ENCODE measurements at places on chromosomes 5 and 9.
A peak's percentile ranks its signal among the peaks of the same experiment; 100 is the strongest.

- no peak for DNase-seq
These were observed 29.3 kb downstream of the MOCS2 start for GRCh38 chr5:53080271-53080670.

DNA sequence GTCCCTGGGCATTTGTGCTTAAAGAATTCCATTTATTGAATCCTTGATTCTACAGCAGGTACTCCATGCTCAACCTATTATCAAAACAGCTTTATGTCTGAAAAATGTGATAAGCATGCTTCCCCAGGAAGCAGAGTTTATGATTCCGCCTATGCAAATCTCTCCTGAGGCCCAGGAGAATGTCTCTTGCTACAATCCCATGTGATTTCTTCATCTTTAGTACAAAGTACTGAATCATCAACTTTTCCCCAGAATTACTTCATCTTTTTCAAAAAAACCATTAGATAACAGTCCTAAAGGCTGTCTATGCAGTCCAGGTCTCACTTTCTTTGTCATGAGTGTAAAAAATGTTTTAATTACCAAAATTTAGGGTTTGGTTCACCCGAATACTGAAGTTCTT is 130.2 kb upstream of the ADAMTSL1 start:
- no peak for DNase-seq

- DNase-seq, result peak; percentile 41
These were observed 1.9 kb downstream of the SPTAN1 start for GRCh38 chr9:128554155-128554862.

DNA sequence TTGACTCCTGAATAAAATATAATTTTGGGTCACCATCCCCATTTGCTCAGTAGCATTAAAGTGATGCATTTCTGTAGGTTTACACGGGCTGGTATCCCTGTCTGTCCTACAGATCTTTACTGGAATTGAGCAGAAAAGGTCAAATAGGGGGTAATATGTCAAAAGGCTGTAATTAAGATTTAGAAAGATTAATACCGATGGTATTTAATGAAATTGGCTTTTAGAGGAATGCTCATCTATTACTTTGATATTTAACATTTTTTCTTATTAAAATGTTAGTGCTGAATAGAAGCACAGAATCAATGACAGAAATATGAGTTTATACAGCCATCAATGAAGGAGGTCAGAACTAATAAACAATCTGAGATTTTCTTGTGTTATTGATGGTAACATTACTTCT is 1762.2 kb upstream of the WWC1 start:
- DNase-seq, result no peak

- DNase-seq, result no peak
These were observed 63.1 kb upstream of the CDK5RAP2 start for GRCh38 chr9:120643061-120643460.

- no peak for DNase-seq
These were observed 12.6 kb downstream of the DNM1 start for GRCh38 chr9:128215491-128216409.

GRCh38 chr5:147065071-147065470 is 169.8 kb upstream of the STK32A start:
- no peak for DNase-seq

DNA sequence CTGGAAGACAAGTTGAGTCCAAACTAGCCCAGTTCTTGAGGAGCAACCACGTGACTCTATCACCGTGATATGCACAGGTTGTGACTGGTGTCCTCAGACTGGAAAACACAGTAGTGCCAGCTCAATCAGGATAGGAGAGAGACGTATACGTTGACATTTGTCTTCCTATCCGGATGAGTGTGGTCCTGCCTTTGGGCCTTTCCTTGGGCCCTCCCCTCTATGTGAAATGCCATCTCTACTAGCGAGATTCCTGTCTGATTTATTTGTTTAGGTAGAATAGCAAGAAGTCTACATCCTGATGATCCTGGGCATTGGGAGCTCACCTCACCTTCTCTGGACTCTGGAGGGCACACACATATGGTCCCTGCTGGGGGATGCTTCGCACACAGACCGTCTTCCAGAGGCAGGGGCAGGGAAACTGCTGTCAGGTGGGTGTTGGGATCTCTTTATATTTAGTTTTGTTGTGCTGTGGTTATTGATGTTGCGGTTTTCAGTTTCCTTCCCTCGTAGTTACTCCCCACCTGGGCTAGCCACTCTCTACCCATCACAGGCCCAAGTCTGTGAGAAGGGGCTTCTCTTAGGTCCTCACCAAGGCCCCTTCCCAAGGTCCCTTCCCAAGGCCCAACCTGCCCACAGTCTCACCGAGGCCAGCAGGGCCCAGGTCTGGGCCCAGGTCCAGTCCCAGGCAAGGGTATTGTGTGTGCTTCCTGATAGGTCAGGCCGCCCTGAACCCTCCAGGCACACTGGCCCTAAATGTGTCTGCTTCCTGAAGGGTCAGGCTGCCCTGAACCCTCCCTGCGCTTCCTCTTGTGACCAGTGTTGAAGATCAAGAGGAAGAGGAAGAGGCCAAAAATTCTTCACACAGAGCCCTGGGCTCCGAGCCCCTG is 19.0 kb upstream of the SPINK4 start:
- DNase-seq, result no peak

GRCh38 chr5:175436359-175436758 is 7.6 kb downstream of the DRD1 start:
- DNase-seq, result no peak

- no peak for DNase-seq
These were observed 458.3 kb downstream of the TLE1 start for GRCh38 chr9:81231011-81231410.

DNA sequence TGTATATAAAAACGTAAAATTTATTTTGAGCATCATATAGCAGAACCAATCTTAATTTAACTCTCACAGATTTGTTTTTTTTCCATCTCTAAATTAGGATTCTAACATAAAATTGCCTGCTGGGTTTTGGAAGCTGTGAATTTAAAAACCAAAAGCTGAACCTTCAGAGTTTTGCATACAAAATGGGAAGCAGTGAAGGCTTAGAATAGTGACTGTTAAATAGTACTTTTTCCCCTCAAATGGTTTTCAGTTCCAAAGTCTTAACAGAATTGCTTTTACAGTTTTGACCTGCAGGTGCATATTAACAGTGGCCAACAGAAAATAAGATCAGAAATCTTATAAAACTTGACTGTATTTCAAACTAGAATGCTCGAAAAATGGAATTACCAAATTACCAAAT is 55.1 kb upstream of the LVRN start:
- DNase-seq, result no peak

DNA sequence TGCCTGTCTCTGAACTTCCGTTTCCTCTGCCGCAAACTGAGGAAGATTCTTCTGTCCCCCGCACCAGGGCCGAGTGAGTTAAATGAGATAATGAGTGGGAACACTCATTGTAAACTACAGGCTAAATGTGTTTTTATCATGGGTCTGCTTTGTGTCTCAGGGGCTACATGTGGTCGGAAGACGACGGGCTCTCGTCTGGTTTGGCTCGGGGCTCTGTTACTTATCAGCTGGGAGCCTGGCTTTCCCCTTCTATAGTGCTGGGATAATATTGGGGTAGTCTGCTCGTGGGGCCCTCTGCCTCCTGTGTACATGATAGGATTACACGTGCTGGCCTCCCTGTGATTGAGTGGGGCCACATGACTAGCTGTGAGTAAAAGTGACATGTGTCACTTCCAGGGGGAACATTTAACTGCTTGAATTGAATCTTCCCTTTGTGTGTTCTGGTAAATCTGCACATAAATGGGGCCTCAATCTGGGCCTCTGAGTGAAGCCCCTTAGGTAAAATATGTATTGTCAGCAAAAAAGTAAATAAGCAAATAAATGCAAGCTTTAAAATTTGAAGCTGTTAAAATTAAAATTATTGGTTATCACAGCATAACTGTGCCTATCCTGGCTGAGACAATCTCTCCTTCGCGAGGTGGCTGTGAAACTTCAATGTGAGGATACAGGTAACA is 86.9 kb upstream of the SH3PXD2B start:
- DNase-seq, result no peak

DNA sequence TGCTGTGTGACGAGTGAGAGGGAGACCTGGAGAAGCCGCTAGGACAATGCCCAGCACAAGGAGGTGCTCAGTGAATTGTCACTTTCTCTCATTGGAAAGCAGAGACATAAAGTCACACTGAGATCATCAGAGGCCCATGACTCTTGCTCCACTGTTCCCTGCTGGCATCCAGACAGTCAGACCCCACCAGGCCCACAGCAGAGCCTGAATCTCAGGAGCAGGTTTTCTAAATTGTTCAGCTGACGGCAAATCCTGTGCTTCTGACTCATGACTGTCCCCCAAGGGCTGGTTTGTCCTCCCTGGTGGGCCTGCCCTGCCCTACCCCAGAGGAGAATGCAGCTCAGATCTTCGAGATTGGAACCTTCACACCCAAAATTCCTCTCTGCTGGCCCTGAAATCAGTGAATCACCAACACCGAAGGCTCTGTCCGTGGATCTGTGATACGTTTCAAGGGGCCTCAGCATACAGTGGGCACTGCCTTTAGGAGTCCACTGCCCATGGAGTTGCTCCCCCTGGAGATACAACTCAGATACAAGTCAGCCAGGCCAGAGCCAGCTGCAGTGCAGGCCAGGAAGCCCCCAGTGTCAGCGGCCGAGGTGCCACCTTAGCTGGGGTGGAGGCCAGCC is 2.7 kb downstream of the PTGES start:
- no peak for DNase-seq

DNA sequence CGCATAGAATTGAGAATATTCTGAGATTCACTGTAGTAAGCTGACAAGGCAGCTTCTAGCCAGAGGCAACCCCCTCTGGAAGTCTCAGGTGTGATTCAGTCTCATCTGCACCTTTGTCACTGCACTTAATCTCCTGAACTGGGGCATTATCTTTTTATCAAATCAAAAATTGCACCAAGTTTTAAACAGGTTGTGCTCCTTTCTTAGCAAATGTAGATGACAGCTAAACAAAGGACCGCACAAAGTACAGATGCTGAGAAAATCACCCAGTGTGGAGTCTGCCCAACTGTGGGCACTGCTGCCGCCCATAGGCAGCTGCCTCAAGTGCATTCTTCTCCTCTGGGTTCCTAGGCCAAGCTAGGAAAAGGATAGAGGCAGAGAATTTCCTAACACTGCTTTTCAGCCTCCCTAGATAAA is 51.1 kb downstream of the STARD4 start:
- DNase-seq, result no peak

DNA sequence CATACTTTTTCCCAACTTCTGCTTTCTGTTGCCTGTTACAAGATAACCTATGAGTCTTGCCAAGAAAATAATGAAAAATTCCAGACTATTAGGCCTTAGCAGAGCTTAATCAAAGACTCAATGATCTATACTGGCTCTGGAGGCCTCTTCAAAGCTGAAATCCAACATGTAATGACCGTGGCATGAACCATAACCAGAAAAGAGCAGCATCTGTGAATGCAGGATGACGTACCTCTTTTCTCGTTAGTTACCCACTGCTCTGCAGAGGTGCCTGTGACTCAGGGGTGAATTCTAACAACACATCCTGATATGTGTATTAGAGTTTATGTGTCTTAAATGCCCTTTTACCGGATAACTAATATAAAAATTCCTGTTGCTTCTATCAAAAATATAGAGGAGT is 645.4 kb downstream of the PRELID2 start:
- DNase-seq, result no peak

- DNase-seq, result no peak
These were observed 36.6 kb downstream of the DMRT3 start for GRCh38 chr9:1013021-1013420.

- no peak for DNase-seq
These were observed 6.3 kb upstream of the KCNIP1 start for GRCh38 chr5:170497311-170498038.

- DNase-seq, result no peak
These were observed 164.5 kb downstream of the BAAT start for GRCh38 chr9:101220341-101220740.

DNA sequence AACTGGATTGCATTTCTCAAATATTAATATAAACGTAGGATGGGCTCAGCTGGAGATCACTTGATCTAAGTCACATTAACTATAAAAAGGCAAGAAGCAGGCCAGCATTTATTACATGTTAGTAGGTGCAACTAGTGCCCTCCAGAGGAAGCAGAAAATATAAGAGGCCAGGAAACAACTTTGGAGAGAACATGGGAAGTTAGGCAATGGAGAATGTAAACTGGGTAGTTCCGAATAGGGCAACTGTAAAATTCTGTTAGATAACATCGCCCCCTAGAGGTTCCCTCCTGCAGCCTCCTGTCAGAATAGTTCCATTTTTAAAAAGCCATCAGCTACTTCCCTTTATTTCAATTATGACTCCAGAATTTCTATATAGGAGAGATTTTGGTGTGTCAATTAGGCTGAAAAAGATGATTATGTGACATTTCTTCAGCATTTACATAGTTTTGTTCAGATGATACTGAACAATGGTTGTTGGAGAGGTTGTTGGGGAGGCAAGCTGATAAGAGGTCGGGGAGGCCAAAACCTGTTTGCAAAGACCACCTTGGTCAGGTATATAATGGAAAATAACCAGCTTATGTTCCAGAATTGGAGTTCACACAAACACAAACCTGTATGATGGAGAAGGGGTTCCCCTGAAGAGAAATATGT is 22.4 kb downstream of the CCL28 start:
- peak; percentile 1 for DNase-seq

- DNase-seq, result no peak
These were observed 46.6 kb downstream of the MVB12B start for GRCh38 chr9:126373241-126373640.

DNA sequence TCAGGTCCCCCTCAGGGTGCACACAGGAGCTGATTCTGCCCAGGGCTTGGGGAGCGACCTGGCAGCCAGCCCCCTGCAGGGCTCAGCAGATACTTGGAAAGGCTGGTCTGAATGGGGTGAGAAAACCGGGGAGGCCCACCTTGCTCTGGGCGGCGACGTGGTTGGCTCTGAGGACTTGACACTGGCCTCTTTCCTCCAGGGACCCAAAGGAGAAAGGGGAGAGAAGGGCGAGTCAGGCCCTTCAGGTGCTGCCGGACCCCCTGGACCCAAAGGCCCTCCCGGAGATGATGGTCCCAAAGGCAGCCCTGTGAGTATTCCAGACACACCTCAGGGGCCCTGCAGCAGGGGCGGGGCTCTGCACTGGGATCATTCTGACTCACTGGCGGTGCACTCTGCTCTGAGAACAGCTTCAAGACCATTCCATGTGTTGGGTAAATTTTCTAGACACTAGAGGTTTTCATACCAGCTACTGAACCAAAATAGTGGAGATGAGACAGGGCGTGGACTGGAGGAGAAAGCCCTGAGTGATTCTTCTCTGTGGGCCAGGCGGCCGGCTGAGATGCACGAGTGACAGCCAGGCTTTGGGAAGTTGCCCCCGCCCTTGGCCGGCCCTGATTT is 65.9 kb upstream of the FCN2 start:
- no peak for DNase-seq

DNA sequence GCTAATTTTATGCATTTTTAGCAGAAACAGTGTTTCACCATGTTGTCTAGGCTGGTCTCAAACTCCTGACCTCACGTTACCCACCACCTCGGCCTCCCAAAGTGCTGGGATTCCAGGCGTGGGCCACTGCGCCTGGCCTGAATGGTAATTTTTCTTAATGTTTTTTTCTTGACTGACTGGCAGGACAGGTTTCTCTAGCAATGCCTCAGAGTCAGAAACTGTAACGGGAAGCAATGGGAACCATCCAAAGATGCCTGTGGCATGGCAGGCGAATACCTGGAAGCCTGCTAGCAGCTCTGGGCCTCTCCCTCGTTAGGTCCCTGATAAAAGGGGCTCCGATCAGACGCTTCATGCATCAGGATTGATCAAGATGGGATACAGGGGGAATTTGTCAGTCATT is 639.2 kb downstream of the NR2F1-AS1 start:
- no peak for DNase-seq

GRCh38 chr5:131210151-131210510 is 39.4 kb downstream of the LYRM7 start:
- no peak for DNase-seq

GRCh38 chr5:169874621-169875020 is 105.7 kb downstream of the INSYN2B start:
- no peak for DNase-seq
